ENCODE measurements at places on chromosomes 3 and 15.

GRCh38 chr3:113721636-113722035, 24.4 kb downstream of the NAA50 start:
- peak; percentile 74 for DNase-seq

DNA sequence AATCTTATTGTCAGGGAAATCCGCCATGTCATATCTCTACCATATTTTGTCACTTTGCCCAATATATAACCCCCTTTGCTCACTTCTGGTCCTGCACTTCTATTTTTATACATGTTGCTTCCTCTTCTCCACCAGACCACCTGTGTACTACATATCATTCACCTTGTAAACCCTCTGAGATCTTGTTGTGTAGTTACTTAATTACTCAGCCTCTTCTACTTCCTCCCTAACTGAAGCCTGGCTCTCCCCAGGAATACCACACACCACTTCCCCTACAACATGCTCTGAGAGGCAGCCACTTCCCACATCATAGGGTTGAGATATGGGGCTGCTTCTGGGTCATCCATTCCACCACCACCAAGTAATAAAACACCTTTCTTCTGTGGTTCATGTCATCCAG, 10.0 kb downstream of the HEXA start:
- DNase-seq, result peak; percentile 87

GRCh38 chr3:55622733-55623132, 135.6 kb upstream of the WNT5A start:
- no peak for DNase-seq

GRCh38 chr3:72171946-72172345, 387.0 kb upstream of the PROK2 start:
- no peak for DNase-seq

DNA sequence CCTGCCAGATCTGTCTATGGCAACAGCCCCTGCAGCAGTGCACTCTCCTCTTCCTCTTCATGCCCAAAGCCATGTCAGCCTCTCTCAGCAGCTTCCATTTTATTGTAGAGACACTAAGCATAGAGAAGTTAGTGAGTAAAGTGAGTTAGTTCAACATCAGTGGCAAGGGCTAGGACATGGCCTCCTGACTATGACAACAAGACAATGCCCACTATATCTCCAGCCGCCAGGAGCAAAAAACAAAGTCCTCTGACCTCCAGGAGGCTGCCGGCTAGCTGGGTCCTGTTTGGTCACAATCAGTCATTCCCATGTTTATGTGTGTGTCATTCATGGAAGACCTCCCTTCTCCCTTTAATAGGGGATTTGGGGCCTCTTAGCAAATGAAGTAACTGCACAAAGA, 14.9 kb downstream of the NR1I2 start:
- no peak for DNase-seq

GRCh38 chr3:14847613-14848541, 29.1 kb downstream of the FGD5 start:
- DNase-seq, result no peak

GRCh38 chr3:52650439-52650838, 35.3 kb downstream of the PBRM1 start:
- DNase-seq, result peak; percentile 72

DNA sequence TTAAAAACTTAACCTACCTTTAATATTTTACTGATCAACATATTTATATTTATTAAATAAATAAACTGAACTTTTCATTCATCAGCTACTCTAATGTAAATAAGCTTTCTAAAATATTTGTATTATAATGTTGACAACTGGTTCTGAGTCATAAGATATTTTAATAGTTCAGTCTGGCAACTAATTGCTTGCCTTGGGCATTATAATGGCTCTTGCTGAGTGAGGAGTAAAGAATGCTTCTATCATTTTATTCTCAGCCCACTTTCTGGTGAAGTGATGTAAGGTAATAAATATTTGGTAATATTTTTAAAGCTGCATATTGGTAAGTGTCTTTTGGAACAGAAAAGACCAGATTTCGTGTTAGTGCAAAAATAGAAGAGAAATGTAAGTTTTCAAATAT, 81.5 kb downstream of the DIPK2A start:
- DNase-seq, result no peak

DNA sequence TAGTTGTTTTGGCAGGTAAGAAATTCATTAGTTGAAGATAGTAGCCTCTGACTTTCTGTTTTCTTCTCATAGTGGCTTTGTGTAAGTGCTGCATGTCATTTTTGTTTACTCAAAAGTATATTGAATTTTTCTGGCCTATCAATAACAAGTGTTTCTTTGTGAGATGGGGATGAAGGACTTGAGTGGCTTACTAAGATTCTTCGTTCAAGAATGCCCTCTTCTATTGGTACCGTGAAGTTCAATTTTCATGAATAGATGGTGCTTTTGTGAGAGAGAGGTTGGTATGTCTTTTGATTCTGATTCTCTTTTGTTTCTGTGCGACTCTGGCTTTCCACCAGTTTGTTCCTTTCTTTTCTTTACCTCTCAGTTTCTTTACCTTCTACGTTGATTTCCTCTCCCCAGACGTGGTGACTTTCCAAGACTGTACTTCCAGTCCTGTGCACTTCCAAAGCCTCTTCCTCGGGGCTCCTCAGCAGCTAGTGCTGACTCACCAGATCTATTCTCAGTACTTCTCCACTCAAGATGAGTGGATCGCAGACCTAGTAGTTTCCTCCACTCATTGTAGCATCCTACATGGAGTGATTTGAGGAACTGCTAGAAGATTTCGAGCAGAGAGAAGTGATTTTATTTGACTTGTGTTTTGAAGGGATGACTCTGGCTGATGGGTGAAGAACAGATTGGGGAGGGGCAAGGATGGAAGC, 82.0 kb upstream of the EPHB3 start:
- DNase-seq, result peak; percentile 35

- peak; percentile 87 for DNase-seq
Measured at GRCh38 chr3:100650651-100651619, 41.5 kb downstream of the ADGRG7 start.

- DNase-seq, result peak; percentile 66
Measured at GRCh38 chr3:177597311-177598096, 400.2 kb upstream of the TBL1XR1 start.

- DNase-seq, result no peak
Measured at GRCh38 chr15:69780374-69780773, 317.3 kb downstream of the TLE3 start.

GRCh38 chr3:65635657-65636056, 403.1 kb downstream of the MAGI1 start:
- DNase-seq, result no peak
